Melanocyte of skin (primary cell): ENCODE measurements at places on chromosomes 12 and 14. TPM values are rescaled to one million over a fixed set of nuclear protein-coding genes. Genes with fewer than 3 reads are reported as not detected.

Gene MSI1
- 0.15 TPM in 1 of 2 replicates, not detected in the other for total RNA-seq

Gene LRP1
- 35.8 and 70.2 TPM in 2 replicates for total RNA-seq

Gene HSPB8
- total RNA-seq: 15.5 and 20.0 TPM in 2 replicates

Gene IL31
- not detected in 2 replicates for total RNA-seq

Gene PLCZ1
- not detected in 2 replicates for total RNA-seq

Gene COX8C
- total RNA-seq: not detected in 2 replicates

Gene SERPINA3
- total RNA-seq: 0.67 and 0.93 TPM in 2 replicates

Gene KITLG
- 4.5 and 9.8 TPM in 2 replicates for total RNA-seq

Gene KCNK10
- not detected in 2 replicates for total RNA-seq

Gene EFS
- total RNA-seq: 0.77 and 1.3 TPM in 2 replicates

Gene OR6C2
- not detected in 2 replicates for total RNA-seq

Gene NPC2
- total RNA-seq: 197 and 198 TPM in 2 replicates

Gene TEX52
- total RNA-seq: not detected in 2 replicates

Gene ITGA7
- total RNA-seq: 3.8 and 5.5 TPM in 2 replicates
